Stimulated activated CD8-positive, alpha-beta memory T cell treated with anti-CD3 and anti-CD28 coated beads, Interleukin-15, amount 100 ng/mL, for 48 hours (primary cell): ENCODE measurements at places on chromosomes 6 and 20.

- DNase-seq = no peak
These were observed 42.7 kb downstream of the TRPC4AP start for GRCh38 chr20:35049776-35050352.

- DNase-seq = no peak
These were observed 56.1 kb downstream of the NFATC2 start for GRCh38 chr20:51486197-51487005.

- DNase-seq = no peak
These were observed 86.9 kb downstream of the TBC1D32 start for GRCh38 chr6:121247386-121247785.

DNA sequence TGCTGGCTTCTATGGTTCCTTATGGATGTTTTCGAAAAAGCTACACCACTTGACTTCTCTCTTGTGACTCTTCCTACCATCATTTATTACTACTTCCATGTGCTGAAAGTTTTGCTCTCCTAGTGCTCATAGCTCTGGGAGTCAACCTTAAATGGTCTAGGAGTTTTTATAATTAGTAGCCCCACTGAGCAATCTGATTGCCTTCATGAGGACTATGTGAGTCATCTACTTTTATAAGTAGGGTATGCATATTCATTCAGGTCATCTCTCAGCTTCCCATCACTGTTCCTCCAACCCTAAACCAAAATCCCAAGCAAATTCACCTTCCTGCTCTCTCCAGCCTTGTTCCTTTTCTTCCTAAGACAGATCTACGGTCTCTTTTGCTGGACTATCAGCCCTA, 17.4 kb upstream of the FAXC start:
- no peak for DNase-seq

DNA sequence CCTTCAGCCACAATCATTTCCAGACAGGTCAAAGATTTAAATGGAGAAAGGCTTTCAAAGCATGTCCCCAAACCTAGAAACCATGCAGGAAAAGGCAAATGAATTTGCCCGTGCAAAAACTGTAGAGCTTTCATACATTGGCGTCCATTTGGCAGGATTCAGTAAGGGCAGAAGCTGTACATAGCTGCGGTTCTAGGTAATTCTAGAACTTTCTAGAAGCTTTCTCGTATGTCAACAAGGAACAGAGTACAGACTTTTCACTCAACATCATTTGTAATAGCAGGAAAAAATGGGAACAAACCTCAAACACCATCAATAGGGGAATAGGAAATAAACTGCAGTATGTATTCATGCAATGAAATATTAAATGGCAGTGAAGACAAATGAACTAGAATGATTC, 11.1 kb upstream of the MAPK13 start:
- no peak for DNase-seq
